ENCODE measurements at places on chromosomes 2 and 18.
A peak's percentile ranks its signal among the peaks of the same experiment; 100 is the strongest.

DNA sequence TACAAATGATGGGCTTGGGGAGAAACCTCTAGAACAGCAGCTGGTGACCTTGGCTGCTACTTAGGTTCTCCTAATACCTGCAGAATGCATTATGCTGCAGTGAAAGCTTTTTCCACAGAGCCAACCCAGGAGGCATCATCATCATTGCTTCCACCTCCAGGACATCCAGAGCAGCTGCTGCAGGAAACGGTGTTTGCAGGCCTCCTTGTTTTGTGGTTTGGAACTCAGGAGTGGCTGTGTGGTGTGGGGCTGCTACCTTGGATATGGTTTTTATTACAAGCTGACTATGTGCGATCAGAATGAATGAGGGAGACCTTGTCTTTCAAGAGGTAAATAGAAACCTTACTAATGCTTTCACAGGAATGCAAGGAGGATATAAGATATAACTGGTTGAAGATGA is 82.9 kb upstream of the MCFD2 start:
- DNase-seq = no peak

- peak; percentile 79 for DNase-seq
Observed at GRCh38 chr2:45131587-45131986, 122.3 kb upstream of the SIX2 start.

DNA sequence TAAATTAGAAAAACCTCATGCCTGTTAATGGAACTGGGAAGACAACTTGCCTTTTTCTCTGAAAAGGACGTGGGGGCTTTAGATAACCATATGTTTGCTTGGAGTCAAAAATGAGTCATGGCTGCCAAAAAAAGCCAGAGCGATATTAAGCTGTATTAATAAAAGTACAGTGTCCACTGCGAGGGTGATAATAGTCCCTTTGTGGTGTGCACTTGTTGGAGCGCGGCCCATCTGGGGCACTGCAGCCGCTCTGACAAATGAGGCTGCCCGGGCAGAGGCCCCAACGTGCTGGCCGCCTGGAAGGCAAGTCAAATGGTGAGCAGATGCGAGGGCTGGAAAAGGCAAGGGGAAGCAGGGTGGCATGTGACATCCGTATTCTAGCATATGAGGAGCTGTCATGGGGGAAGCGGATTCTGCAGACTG is 103.3 kb upstream of the NCK2 start:
- no peak for DNase-seq

GRCh38 chr2:168851674-168852320 is 38.4 kb downstream of the SPC25 start:
- DNase-seq = peak; percentile 85

Measured in astrocyte of the spinal cord (primary cell).